ENCODE measurements at places on chromosomes 7 and 10.

GRCh38 chr7:18859318-18859717 lies 258.1 kb downstream of the TWIST1 start:
- DNase-seq: no peak

- DNase-seq: no peak
These were observed 3.4 kb upstream of the RASSF4 start for GRCh38 chr10:44956226-44956625.

DNA sequence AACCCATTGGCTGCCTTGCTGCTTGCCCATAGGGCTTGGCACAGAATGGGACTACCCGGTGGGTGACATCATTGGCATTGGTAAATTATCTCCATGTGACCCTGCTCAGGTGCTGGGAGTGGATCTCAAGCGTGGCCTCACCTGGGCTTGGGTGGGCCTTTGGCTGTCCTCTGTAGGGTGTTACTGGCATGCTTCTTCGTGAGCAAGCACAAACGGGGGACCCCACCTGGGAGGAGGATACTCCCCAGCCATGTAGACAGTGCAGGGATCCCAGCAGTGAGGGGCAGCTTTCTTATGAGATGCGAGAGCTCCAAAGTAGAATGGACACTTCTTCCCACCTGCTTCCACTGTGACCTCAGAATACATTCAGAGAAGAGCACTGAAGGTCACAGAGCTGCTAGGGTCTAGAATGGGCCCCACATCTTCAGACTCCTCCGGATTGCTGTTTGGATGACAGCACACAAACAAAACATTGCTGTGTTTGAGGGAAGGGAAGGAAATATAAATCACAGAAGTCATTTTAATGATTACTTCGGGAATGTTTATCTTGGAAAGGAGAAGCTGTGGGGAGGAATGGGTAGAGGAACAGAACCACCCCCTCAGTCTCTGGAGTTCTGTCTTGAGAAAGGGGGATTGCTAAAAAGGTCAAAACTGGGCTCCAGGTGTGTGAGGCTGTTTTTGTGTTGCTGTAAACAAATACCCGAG lies 75.9 kb downstream of the SH2D4B start:
- no peak for DNase-seq

DNA sequence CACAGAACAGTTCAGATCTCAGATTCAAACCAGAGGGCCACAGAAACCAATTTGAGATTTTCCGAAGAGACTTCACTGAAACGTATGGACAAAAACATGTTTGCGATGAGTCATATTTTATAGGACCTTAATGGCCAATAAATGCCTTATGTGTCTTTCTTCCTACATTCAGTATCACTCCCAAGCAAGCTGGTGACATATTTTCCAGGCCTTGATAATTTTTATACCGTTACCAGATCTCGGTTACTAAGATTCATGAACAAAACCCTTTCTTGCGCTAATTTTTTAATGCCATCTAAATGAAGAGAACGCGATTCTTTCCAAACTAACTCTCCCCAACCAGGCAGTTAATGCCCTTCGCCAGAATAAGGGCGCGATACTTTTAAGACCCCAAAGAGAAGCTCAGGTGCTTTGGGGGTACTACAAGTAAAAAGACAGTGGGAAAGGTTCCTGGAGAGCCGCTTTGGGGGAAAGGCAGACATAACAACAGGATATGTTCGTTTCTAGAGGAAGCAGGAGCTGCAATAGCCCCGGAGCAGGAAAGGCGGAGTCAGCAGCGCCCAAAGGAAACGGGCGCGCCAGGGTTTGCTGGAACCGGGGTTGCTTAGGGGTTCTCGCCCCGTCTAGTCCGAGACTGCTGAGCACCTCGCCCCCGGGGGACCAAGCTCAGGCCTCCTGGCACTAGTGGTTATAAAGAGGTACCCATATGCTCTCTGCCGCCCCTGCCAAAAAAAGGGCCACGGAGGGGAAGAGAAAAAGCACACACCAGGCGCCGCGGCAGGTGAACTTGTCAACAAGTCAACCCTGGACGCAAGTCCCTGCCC lies 884 bp downstream of the ICA1 start:
- DNase-seq: no peak

DNA sequence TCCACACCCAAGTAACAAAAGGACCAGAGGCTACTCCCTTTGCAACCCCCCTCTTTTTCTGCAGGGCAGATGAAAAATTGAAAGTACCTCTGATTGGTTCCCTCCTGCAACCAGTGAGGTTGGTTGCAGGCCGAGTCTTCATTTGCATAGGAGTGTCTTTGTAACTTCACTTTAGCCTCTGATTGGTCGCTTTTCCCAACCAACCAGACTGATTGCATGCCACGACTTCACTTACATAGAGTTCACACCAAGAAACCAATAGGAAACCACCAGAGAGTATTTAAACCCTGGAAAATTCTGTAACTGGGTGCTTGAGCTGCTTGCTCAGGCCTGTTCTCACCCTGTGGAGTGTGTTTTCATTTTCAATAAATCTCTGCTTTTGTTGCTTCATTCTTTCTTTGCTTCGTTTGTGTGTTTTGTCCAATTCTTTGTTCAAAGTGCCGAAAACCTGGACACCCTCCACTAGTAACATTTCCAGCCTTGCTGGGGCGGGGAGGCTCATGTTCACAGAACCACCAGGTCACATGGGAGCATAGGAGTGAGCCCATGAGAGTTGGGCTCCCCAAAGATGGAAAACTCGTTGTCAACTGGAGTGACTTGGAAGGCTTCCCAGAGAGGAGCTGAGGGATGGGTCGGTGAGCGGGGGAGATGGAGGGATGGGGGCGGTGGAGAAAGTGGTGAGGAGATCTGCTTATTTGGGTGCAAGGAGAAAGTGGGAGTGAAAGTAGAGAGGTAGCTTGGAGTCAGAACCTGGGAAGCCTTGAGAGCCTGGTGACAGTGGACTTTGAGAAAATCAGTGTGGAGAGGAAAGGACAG lies 223.6 kb downstream of the GFRA1 start:
- DNase-seq: no peak

DNA sequence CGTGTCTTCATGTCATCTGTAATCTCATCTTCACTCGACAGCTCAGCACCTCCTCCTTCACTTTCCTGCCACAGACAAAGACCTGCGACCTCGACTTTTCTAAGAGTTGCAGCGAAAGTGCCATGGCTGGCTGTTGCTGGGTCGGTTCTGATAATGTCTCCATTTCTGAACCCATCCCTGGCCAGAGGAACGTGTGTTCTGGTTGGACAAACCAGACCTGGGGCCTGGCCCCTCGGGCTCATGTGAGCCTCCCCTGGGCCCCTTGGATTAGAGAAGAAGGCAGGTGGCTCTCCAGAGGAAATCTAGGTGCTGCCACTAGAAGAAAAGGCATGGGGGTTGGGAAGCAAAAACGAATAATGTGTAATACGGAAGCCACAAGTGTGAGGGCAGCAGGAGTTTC lies 273.7 kb downstream of the GLRX3 start:
- no peak for DNase-seq

DNA sequence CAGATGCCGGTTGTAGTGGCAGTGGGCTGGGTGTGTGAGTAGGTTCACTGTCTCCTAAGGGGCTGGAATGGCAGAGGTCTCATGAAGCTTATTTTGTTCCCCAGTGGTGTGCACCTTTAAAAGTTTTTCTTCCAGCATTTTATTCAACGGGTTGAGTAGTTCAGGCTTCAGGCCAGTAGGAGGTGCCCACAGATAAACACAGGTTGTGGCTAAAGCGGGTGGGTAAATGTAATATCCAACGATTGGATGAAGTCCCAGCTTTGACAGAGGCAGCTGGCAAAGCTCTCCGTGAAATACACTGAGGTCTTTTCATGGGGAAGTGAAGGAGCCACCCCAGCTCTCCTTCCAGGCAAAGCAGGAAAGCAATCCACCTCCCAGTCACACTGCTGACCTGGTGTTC lies 339.8 kb upstream of the LRRTM3 start:
- DNase-seq: no peak

GRCh38 chr7:80609751-80610150 lies 28.7 kb upstream of the CD36 start:
- no peak for DNase-seq

- DNase-seq: no peak
These were observed 23.7 kb upstream of the LIMK1 start for GRCh38 chr7:74059681-74060588.

DNA sequence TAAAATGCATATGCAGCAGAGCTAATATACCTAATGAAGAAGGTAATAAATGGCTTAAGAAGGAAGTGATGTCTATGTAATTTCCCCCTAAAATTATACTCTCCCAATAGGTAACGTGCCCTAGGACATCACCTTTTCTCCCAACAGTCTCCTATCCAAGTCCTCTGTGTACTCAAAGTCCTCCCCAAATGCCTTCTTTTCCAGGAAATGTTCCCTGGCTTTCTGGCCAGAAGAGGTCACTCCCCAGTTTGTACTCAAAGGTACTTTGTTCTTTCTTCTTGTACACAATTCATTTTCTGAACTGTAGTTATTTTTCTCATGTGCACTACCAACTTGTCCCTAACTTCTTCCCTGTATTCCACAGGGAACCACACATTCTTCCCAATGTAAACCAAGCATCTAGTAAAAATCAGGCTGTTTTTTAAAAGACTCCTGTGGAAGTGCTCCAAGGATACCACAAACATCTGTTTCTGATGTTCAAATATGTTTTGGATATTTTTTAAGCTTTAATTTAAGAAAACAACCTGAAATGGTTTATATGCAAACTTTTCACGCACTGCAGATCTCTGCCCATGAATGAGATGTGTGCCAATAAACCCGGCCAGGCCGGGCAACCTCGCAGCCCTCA lies 262.3 kb upstream of the KLF14 start:
- no peak for DNase-seq

DNA sequence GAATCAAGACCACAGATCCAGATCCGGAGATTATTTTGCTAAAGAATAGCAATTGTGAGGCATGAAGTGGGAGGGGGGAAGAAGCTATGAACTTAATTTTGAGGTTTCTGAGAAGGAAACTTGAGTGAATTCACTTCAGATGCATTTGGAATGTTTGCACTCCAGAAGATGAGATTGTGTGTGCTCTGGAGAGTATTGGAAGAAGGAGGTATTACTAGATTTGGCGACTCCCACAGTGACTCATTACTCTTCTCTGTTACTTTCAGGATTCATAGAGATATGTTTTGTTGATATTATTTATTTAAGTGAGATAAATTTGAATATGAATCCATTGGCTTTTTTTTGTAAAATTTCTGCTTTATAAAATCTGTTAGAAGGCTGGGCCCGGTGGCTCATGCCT lies 80.7 kb downstream of the ANKRD30A start:
- DNase-seq: no peak

DNA sequence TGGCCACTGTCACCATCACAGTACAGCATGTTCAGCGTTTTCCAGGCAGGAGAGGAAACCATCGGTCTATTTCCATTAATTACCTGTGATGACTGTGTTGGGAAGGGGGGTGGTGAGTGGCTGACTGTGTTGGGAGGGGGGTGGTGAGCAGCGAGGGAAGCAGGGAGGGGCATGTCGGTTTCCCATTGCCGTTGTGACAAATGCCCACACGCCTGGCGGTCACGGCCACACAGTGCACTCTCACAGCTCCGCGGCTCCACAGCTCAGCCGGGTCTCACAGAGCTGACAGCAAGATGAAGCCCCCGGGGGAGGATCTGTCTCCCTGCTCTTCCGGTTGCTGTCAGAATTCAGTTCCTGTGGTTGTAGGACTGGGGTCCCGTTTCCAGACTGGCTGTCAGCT lies 39.0 kb downstream of the AP5Z1 start:
- DNase-seq: no peak

GRCh38 chr7:40047661-40048060 lies 86.8 kb downstream of the MPLKIP start:
- no peak for DNase-seq

DNA sequence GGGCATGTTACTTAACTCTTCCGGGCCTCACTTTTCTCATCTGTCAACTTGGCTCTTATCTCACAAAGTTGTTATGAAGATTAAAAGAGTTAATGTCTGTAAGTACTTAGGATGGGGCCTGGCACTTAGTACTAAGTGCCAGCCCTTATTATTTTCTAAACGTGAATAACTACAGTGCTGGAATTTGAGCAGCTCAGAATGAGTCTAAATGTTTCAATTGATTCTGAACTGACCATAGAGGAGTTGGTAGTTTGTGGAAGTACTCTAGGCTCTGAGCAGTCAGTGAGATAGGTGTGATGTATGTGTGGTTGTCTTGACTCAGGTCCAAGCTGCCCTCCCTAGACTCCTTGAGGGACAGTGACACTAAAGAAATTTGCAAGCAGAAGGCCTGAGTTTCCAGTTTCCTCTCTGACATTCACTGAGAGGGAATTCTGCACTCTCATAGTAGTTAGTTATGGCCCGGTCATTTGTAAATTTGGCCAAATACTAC lies 18.5 kb upstream of the JAZF1 start:
- DNase-seq: no peak

GRCh38 chr7:92665926-92666325 lies 75.7 kb upstream of the FAM133B start:
- no peak for DNase-seq

GRCh38 chr10:4213441-4213840 lies 428.4 kb upstream of the KLF6 start:
- no peak for DNase-seq

DNA sequence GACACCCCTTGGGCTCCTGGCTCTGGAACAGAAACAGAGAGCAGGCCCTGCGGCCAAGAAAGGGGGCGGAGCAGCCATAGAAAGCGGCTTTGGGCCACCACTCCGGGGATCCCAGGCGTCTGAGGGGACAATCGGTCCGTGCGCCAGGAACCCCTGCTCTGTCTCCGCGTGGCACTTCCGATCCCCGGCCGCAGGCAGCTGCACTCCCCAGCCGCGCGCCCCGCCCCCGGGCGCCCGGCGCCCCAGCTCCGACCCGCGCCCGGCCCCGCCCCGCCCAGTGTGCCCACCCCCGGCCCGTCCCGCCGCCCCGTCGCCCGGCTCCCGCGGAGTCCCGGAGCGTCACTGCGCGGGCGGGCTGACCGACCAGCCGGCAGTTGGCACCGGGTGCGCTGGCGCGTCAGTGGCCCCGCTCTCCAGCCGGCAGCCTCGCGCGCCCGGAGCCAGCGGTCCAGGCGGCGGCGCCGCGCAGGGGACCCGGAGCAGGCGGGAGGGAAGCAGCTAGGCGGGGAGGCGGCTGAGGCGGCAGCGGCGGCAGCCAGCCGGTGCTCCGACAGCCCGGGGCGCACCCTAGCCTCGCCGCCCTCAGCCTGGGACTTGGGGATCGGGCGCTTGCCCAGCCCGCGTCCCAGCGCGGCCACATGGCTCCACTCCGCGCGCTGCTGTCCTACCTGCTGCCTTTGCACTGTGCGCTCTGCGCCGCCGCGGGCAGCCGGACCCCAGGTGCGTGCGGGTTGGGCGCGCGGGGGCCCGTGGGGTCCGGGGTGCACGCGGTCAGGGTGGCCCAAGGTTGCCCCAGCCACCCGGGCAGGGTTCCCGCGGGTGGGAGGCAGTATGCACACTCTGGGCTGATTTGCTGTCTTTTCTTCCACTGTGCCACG lies at the start of gene ADAMTS14:
Gene ADAMTS14 (plus strand): TSS at position 342 of the 878 bp plus-strand sequence. CDS start 297 bp downstream, at position 639.
- no peak for DNase-seq

DNA sequence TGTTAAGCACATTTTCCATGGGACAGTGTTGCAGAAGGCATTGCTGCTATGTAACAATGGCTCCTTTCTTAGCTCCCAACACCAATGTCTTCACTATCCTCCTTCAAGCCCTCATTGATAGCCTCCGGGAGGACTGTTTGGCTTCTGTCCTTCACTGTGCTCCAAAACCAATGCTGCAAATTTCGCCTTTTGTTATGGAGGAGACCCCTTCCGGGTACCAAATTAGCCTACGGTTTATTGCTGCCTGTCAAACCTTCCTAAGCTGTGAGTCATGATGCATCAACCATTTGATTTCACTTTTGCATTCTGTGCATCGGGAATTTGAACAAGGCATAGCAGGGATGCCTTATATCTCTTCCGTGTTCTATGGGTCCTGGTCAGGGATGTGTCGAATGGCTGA lies 432.9 kb downstream of the GATA3 start:
- no peak for DNase-seq

- no peak for DNase-seq
These were observed 17.4 kb upstream of the IKZF1 start for GRCh38 chr7:50287129-50287528.

Measured in NCI-H187 treated with DMSO at 0.1 percent for 48 hours (cell line).